ENCODE measurements at places on chromosomes 4 and X.

DNA sequence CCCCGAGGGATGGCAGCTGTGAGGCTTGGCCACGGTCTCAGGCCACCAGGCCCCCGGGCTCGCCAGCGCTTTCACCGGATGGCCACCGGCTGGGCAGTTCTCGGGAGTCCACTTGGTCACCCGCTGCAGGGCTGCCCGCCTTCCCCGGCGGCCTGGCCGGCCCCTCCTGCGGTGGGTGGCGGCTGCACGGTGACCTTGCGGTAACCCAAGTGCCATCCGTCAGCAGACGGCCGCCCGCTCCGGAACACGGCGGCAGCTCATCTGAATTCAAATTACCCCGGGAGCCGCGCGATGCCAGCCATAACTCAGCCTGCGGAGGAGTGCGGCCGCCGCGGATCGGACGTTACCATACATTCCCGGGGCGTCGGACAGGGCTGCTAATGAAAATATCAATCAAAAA, 60.7 kb downstream of the FAM53A start:
- DNase-seq: no peak

DNA sequence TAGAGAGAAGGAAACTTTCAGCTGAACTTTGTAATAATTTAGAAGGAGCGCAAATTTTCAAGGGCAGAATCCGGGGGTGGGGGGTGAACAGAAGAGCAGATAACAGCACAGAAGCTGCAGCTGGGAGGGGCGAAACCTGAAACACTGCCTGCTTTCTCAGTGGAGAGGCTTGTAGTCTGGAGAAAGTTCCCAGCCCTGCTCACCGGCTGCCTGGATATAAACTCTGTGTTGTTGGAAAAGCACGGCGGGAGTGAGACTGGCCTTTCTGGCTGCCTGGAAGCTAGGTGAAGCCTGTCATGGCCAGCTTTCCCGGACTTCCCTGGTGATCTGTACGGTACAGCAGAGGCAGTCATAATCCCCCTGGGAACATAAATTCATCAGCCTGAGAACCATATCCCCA, 1352.1 kb upstream of the DIAPH2 start:
- DNase-seq: no peak

DNA sequence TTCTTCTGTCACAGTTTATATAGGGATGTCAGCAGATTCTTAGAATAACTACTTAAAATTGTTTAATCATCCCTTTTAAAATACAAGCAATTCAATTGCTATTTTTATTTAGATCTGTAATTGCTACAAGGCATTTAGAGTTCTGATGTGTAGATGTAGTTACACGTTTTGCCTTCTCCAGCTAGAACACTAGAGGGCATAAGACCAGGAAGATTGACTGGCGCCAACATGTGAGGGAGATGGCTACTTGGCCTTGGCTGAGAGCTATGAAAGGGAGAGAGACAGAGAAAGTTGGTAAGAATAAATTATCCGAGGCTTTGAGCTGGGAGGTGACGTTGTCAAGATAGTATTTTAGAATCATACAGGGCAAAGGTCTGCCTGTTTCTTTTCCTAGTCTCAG, 563.7 kb upstream of the PRKX start:
- DNase-seq: no peak

GRCh38 chr4:10184501-10184938, 67.9 kb upstream of the WDR1 start:
- DNase-seq: no peak

DNA sequence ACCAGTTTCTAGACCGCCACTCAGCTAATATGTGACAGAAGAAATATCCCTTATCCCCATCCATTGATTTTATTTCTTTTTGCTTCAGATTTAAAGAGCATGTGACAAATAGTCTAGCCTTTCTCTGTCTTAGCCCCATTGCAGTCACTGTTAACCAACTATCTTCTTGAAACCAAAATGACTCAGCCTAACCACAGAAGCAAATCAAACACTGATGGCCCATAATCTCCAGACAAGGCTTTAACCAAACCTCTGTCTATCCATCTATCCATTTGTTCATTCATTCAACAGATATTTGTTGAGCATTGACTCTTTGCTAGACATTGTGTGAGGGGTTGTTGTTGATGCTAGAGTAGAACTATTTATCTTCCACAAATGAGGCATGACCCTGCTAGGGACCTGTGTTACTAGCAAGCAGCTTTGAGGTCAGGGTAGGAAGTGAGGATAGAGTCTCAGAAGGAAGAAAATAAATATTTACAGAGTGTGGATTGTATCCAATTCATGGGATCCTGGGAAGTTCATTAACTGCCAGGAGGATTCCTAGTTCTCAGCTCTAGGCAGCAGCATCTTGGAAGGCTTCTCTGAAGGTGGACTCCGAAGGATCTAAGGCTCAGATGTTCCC, 22.5 kb downstream of the HNRNPH2 start:
- DNase-seq: no peak

DNA sequence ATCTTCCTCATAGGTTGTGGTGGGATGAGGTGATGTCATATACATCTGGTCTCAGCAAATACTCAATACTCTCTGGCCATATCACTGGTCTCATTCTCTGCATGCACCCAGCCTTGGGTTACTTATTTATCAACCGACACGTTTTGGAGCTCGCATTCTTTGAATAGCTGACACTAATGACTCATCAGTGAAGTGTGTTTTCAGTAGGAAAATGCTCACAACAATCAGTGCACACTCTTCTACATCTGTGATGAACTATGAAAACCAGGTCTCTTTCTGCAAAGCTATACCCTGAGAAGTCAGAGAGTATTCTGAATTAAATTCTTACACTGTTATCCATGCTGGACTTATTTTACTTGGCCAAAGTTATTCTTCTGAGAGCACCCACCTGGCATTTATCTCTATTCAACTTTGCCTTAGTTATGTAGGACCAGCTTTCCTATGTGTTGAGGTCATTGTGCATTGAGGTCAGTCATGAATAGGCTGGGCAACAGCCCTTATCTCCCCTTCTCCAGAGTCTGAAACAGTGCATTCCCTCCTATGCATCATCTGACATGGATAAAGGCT, 58.7 kb upstream of the DHX15 start:
- DNase-seq: no peak

- no peak for DNase-seq
Observed at GRCh38 chr4:176790398-176790797, 2.3 kb downstream of the VEGFC start.

DNA sequence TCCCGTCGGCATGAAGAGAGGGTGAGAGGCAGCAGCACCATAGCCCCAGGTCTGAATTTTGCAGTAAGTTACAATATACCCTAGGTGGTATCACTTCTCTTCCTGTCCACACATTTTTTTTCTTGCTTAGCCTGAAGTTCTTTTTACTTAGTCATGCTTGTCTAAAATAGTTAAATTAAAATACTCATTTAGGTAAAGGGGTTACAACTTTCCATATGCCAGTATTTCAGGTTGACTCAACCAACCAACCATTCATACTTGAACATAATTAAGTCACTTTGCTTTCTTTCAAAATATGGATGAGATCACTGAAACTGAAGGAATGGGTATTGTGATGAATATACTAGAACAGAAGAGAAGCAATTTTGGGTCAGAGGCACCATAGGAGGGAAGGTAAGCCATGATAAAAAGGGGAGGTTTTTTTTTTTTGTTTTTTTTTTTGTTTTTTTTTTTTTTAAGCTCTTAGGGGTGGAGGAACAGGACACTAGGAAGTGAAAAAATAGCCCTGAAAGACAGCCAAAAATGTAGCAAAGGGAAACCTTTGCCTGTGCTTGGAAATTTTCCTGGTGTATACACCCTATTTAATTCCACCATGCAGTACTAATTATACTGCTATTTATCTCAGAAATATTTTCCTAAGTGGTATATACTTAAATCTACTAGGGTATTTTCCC, 41.8 kb downstream of the RPS6KA3 start:
- DNase-seq: no peak

DNA sequence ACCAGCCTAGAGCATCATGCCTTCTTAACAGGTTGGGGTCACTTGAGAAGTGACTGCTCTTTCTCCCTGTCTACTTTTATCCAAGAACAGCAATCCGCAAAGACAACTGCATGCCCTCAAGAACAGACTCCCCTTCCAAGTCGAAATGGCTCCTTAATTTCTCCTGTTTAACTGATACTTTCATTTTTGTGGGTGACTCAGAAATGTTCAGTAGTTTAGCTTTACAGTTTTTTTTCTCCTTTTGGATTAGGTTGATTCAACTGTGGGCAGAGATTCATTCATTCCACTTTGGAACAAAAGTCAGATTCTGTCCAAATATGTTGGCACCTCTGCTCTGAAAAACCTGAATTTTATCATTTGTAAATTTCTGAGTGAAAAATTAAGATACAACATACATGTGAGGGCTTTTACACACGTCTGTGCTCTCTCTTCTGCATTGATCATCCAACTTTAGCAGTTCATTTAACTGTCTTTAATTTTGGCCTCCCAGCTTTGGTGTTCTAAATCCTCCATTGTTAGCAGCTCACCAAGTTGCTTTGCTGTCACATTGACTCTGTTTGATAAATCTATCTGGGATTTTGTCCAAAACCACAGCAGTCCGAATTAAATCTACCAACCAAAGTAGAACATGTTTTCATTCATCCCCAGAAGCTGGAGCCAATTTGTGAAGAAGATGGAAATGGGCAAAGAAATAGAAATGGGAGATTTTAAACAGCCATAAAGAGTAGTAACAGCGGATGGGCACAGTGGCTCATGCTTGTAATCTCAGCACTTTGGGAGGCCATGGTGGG, 50.0 kb downstream of the HOPX start:
- DNase-seq: no peak

GRCh38 chr4:17064959-17065358, 166.5 kb upstream of the LDB2 start:
- no peak for DNase-seq

- no peak for DNase-seq
Observed at GRCh38 chr4:130812117-130812765, 1716.3 kb downstream of the C4orf33 start.

- no peak for DNase-seq
Observed at GRCh38 chrX:30533835-30534234, 43.7 kb downstream of the TASL start.

DNA sequence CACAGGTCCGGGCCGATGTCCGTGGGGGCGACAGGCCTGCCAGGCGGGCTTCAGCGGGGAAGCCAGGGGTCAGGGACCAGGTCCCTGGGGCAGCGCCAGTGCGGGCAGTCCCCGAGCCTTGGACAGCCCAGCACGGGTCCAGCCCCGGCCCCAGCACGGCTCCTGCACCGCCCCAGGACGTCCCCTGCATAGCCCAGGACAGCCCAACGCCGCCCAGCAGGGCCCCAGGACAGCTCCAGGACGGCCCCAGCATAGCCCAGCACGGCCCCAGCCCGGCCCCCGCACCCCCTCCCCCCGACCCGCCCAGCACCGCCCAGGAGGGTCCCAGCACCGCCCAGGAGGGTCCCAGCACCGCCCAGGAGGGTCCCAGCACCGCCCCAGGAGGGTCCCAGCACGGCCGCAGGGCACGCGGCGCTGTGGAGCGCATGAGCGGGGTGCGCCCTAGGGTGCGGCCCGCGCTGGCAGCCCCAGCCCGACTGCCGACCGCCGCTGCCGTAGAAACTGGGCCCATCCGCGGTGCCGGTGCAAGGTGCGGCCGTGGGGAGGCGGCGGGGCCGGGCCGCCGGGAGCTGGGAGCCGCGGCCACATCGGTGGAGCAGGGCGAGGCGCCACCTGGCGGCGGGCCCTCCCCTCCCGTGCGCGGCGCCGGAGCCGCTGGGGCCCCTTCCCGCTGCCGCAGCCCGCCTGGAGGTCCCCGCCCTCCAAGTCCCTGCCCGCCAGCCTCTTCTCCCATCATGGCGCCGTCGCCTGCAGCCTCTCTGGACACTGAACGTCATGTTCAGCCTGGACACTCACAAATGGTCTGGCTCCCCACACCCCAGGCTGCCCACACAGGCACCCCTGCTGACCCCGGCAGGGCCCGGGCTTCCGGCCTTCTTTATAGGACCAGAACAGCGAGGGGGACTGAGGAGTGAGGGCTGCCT, 106.8 kb upstream of the NKX1-1 start:
- no peak for DNase-seq

GRCh38 chrX:49059681-49060085, 884 bp downstream of the CCDC120 start:
- DNase-seq: no peak

DNA sequence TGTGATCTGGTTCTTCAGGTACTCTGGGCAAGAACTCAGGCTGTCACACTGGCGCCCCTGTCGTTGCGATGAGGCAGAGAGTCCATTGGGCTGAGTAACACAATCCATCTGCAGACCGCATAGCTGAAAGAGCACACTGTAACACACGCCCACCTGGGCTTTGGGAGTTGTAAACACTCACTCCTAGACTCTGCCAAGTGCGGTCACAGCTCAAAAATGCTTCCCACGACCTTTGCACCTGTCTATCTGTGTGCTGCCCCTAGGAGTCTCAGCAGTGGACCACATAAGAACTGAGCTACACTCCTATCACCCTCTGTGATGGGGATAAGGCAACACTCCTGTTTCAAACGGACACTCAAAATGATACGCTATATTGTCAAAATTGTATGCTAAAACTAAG, 2028.3 kb downstream of the PCDH7 start:
- DNase-seq: no peak

DNA sequence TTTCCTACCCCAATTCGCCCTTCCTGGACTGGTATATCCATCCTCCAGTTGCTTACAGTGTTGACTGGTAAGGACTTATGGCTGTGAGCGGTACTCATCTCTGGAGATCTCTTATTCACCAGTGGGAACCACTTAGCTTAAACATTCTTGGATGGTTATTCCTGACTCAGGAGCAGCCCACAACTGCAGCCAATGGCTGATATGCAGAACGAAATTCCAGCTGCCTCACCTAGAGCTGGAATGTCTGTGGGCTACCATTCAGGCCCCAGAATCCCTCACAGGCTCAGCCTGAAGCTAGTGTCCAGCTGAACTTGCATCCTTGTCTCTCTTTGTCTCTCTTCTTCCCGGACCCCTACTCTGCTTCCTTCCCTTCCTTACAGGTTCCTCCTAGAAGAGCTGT, 138.9 kb upstream of the SMIM31 start:
- DNase-seq: no peak

DNA sequence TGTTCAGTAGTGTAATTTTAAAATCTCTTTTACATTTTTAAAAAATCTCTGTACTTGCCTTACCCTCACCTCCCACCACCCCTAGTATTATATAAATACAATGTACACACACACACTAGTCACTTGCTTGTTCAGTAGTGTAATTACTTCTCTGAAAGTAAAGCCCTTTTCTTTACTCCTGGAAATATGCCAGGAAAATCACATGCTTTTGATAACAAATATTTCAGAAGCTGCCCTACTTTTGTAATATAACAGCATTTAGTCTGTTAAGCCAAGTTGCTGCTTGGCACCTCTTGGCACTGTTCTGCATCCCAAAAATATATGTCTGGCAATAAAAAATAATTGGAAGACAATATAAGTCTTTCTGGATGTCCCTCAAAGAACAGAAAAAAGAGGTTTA, 172.8 kb upstream of the APOOL start:
- no peak for DNase-seq

DNA sequence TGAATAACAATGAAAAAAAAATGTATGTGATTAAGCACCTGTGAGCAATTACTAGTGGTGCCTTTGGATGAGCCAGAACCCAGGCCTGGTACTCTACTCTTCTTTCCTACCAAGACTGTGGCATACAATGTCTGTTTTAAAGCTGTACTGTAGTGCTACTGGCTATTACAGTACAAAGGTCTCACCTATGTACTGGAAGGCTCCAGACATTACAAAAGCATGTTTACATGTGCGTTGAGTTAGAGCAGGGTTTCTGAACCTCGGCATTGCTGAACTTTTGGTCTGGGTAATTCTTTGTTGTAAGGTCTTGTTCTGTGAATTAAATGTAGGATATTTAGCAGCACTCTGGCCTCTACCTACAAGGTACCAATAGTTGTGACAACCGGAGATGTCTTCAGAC, 153.8 kb downstream of the SPATA18 start:
- DNase-seq: no peak

All from activated CD8-positive, alpha-beta memory T cell treated with anti-CD3 and anti-CD28 coated beads for 1 hour (primary cell).